Glomerular endothelial cell (primary cell): ENCODE measurements at places on chromosomes 16 and 17. TPM values are rescaled to one million over a fixed set of nuclear protein-coding genes. Genes with fewer than 3 reads are reported as not detected.

DNA sequence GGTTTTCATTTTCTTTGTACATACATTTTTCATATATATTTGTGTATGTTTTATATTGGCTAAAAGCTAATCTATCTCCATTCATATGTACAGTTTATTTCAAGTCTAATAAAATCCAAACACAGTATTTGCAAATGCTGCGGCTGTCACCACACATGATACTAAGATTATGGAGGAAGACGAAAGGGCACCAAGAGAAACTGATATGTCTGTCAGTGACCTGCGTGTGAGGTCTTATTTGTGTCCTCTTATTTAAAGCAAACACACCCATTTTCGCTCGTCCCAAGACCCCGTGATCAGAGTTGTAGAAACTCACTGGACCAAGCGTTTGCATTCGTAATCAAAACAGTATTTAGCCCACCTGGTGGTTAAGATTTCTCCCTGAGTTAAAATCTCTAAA is 8.2 kb downstream of the MLYCD start:
- no peak for DNase-seq

- DNase-seq: no peak
These were observed 67.9 kb downstream of the CREBBP start for GRCh38 chr16:3812469-3813172.

DNA sequence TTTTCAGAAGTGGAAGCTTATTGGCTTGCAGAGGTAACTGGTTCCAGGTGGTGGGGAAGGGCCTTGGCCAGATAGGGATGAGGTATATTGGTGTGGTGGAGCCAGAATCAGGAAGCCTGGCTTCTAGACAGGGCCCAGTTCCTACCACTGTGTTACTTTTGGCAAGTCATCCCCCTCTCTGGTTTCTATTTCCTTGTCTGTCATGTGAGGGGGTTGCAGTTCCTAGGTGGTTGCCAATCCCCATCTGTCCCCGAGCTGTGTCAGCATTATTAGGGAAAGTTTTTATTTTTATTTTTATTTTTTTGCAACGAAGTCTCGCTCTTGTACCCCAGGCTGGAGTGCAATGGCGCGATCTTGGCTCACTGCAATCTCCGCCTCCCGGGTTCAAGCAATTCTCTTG is 3.0 kb downstream of the SMCR8 start:
- no peak for DNase-seq

DNA sequence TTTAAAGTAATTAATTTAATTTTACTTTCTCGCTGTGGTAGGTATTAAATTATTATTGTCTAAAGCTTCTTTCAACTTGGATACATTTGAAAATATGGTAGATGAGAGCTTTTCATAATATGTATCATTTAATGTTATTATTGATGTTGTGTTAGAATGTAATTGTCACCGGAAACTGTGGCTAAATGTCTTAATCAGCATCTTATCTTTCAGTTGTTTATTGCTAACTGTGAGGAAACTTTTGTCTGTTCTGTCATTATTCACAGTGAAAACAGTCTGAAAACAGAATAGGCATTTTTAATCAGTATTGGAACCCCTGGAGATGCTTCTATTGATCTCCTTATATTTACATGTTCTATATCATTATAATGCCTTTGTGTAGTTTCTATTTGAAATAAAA is 120.7 kb downstream of the STXBP4 start:
- DNase-seq: no peak

DNA sequence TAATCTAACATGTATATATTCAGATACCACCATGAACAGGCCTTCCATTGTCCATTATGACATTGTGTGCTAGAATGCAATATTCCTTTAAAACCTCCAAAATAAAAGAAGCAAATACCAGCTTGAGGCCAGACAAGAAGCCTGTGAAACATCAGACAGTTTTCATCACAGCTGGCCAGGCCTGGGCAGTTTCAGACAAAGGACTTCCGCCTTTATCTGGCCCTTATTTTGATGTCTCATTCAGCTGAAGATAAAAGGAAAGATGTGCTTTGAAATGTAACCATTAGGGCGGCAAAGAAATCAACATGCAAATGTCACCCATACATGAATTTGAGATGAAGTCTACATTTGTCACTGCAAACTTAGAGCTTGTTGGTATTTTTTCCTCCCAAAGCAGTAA is 737.5 kb downstream of the KCNJ2 start:
- DNase-seq: no peak

KRT27 gene
- total RNA-seq: not detected in 2 replicates
